Stimulated activated naive CD4-positive, alpha-beta T cell (primary cell): ENCODE measurements at places on chromosomes 3 and 15.

GRCh38 chr3:153885359-153885758 lies 235.8 kb upstream of the ARHGEF26 start:
- DNase-seq = no peak

DNA sequence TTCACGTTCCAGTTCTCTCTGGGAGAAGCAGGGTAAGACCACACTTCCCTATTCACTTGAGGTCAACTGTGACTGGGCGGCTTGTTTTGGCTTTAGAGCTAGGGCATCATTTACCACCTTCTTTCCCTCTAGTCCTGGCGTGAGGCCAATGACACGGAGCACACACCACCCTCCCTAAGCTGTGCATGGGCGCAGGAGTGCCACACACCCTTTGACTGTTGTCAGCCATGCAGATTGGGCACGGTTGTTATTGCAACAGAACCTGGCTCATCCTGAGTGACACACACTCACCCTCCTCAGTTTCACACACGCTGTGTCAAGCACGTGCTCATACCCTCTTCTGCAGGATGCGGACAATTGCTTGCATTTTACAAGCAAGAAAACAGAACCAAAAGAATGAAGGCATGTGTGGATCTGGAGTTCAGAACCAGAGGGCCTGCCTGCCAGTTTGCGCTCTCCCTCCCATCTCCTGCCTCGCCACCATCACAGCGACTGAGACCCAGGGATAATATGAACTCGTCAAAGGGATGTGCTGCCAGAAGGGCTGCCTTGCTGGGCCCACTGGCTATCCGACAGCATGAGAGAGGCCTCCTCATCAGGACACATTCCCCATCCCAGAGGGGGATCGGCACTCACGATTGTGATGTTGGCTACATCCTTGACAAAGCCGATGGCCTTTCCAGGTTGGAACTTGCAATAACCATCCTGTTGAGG lies 17.6 kb downstream of the CTSH start:
- DNase-seq = no peak

GRCh38 chr3:143783851-143784370 lies 64.4 kb downstream of the SLC9A9 start:
- no peak for DNase-seq

- DNase-seq = peak; percentile 32
Measured at GRCh38 chr3:57557085-57557537, 1.0 kb downstream of the PDE12 start.

GRCh38 chr3:135895106-135895733 lies 70.3 kb upstream of the PPP2R3A start:
- no peak for DNase-seq

DNA sequence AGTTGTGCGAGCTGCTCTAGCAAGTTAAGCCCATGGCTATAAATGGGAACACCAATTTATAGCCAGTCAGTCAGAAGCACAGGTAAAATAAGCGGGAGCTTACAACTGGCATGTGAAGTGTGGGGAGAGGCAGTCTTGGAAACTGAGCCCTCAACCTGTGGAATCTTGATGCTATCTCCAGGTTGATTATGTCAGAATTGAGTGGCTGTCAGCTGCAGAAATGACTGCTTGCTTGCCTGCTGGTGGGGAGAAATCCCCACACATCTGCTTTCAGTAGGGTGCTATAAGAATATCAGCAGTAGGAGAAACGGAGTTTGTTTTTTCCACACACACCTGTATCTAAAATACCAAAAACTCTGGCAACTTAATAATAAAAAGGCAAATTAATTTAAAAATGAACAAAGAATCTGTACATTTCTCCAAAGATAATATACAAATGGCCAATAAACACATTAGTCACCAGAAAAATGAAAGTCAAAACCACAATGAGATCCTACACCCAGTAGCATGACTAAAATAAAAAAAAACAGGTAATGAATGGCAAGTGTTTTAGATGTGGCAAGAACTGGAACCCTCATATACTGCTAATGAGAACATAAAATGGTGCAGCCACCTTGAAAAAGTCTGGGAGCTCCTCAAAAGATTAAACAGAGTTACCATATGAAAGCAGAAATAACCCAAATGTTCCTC lies 26.0 kb upstream of the MAP4 start:
- no peak for DNase-seq

GRCh38 chr3:134976948-134977347 lies 181.9 kb downstream of the EPHB1 start:
- no peak for DNase-seq

DNA sequence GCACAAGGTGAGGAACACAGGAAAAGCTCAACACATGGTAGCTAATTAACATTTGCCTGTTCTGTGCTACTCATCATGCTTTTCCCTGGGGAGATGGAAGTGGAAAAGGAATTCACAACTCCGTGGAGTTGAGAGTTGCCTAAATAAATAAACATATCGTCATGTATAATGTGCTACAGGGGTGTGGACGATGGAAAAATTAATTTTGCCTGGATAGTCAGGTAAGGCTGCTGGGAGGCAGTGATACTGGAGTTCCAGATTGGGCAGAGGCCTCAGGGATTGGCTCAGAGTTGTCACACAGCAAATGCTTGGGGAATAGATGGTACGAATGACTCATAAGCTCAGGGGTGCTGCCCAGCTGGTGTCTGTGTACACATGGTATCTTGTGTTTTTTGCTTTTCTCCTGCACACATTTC lies 3.1 kb upstream of the ABHD6 start:
- no peak for DNase-seq

GRCh38 chr3:181709537-181710279 lies 2.0 kb upstream of the SOX2 start:
- no peak for DNase-seq

GRCh38 chr3:197795200-197795599 lies 4.1 kb downstream of the LRCH3 start:
- no peak for DNase-seq

DNA sequence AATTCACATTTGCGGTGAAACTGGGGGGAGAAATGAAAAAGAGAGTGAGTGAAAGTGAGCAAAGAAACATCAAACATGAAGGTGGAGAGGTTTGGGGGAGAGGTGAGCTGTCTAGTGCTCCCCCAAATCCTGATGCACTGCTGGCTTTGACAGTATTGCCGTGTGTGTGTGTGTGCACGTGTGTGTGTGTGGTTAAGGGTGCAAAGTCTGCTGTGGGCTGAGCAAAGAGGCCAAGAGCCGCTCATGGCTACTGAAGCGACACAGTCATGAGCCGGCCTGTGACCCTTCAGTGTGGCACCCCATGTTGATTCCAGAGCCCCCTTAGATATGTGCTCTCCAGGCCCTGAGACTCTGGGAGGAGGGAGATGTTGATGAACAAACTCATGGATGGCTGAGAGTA lies 94.3 kb downstream of the DGKG start:
- DNase-seq = no peak

GRCh38 chr3:189901481-189901880 lies 219.2 kb downstream of the P3H2 start:
- DNase-seq = no peak

DNA sequence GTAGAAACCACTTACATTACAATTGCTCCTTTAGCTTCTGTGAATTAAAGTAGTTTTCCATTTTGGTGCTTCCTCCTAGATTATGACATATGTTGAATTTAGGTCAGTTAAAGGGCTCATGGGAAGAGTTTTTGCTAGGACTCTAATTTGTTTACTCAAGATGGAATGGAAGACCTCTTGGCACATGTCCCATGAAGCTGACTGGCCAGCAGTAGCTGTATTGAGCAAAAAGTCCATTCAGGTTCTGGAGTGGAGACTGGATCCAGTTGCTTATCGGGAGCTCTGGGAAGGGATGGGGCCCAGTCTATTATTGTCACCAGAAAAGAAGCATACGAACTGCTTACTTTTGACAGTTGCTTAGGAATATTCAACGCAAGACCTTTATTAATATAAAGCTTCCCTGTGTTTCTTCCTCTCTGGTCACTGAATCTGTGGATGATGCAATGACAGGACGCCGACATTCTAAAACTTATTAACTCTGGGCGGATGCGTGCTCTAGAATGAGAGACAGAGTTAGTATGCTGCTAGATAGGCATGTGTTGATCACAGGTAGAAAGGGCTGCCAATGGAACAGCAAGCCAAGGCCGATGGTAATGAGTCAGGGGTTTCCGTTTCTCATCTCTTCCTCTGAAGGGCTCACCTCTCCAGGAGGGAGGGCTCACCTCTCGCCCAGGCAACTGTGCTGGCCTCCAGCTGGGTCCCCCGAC lies 155.8 kb downstream of the NR1D2 start:
- DNase-seq = no peak

DNA sequence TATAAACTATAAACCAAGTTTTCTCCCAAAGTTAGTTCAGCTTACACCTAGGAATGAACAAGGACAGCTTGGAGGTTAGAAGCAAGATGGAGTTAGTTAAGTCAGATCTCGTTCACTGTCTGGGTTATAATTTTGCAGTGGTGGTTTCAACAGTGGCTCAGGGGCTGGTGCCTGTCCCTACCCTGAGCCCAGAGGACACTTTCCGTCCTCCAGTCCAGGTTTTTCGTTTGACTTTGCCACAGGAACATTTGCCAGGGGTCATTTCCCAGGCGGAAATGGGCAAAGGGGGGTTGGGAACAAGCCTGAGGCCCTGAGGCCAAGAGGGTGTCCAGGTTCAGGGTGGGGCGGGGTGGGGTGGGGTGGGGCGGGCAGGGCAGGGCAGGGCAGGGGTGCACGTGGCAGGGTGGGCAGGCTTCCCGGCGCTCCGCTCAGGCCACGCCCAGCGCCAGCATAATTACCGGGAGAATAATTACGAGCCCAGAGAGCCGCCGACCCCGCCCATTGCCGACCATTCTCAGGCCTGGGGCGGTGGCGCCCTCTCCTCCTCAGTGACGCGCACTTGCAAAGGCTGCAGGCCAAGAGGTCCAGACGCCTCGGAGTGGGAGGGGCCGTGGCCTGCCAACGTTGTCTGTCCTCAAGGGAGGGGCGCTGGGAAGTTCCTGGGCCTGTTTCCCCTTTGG lies 70.4 kb downstream of the KLF13 start:
- DNase-seq = no peak

DNA sequence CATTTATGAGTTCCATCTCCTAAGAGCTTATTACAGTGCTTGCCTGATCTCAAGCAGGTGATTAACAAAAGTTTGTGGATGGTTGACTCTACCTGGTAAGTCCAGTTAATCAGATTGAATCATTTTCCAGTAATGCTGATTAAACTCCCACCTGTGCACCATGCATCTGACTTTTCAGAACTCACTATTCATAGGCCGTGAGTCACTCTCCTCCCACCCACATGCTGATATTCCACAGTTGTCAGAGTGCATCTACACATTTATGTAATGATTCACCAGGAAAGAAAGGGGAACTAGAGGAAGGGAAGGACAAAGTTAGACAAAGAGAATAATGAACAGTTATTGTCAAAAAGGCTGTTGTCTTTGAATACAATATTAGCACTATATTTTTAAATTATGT lies 106.2 kb upstream of the UBE3A start:
- no peak for DNase-seq

DNA sequence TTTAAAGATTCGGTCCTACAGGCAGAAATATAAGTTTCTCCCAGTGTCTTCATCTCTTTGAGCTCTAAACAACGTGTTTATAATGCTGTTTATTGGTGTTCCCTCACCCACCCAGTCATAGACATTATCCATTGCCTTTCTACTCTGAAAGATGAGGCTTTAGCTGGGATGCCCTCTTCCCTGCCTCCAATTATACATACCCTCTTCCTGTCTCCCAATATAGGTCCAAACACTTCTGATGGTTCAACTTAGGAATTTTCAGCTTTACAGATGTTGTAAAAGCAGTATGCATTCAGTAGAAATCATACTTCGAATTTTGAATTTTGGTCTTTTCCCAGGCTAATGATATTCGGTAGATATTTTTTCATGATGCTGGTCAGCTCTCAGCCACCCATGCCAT lies 2.6 kb downstream of the CMTM8 start:
- no peak for DNase-seq

DNA sequence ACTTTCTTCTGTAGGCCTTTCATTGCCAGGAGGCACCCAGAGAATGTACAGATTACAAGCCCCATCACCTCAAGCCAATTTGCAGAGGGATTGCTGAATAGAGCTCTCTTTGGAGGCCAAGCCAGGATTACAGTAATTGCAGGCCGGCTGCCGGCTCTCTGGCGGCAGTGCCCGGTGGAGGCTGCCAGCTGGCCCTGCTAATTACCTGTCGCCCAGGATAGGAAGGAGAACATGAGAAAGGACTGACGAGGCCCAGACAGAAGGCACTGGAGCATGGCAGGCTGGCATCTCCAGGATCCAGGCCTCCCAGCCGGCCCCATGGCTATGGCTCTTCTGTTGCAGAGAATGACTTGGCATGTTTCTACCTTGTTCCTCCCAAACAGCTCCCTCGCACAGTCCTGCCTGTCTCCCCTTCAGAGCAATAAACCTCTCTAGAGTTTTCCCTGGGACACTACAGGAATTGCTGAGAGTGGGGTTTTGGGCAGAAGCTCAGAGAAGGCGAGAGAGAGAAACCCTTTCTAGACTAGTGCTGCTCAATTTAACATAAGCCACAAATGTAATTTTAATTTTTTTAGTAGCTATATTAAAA lies 273.6 kb upstream of the PROK2 start:
- no peak for DNase-seq

GRCh38 chr3:183503746-183504145 lies 51.8 kb downstream of the KLHL6 start:
- no peak for DNase-seq

DNA sequence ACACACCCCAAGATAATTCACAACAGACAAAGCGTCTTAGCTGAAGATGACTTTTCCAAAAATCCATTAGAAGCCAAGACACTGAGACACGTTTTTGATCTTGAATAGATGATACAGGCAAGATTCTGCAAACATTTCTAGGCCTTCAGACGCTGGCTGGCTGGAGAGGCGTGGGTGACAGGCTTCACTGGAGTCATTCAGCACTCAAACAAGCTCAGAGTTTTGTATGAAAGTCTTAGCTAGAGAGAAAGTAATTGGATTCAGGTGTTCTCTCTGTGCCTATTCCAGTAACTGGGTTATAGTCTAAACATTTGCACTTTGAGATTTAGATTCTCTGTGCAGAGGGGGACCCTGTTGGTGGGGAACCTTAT lies 147.7 kb upstream of the BHLHE40 start:
- no peak for DNase-seq

- no peak for DNase-seq
Measured at GRCh38 chr3:67515778-67516177, 138.6 kb downstream of the SUCLG2 start.

GRCh38 chr3:186717039-186717457 lies at the start of gene KNG1:
KNG1 (plus strand) TSS chr3:186717359; CDS start chr3:186717543, 184 bp downstream.
- DNase-seq = no peak

- DNase-seq = no peak
Measured at GRCh38 chr3:22159004-22159695, 408.1 kb upstream of the ZNF385D start.

GRCh38 chr3:14431917-14432834 lies 29.8 kb downstream of the SLC6A6 start:
- peak; percentile 93 for DNase-seq

GRCh38 chr3:132641837-132642538 lies 17.6 kb downstream of the ACAD11 start:
- no peak for DNase-seq
